ENCODE measurements at places on chromosomes 12 and 14.

- no peak for DNase-seq
Observed at GRCh38 chr12:83161456-83161855, 474.8 kb downstream of the TMTC2 start.

DNA sequence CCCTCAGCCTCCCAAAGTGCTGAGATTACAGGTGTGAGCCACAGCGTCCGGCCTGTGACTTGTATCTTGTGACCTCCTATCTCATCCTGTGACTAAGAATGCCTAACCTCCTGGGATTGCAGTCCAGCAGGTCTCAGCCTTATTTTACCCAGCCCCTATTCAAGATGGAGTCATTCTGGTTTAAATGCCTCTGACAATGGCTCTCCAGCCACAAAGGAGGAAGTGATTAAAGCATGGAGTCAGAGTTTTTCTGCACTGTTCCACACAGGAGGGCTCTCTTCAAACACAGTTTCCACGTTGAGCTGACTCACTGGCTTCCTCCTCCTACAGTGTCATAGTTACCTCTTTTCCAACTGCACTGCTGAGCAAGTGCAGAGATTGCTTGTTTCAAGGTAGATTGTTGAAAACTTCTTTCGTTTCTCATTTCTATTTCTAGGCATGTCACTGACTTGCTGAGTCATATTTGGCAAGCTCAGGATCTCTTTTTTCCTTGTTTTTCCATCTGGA is 383.8 kb downstream of the PCNX1 start:
- no peak for DNase-seq

GRCh38 chr12:104473374-104473983 is 16.7 kb downstream of the CHST11 start:
- DNase-seq = no peak

GRCh38 chr14:73712540-73713180 is 1.5 kb downstream of the PNMA1 start:
- no peak for DNase-seq

DNA sequence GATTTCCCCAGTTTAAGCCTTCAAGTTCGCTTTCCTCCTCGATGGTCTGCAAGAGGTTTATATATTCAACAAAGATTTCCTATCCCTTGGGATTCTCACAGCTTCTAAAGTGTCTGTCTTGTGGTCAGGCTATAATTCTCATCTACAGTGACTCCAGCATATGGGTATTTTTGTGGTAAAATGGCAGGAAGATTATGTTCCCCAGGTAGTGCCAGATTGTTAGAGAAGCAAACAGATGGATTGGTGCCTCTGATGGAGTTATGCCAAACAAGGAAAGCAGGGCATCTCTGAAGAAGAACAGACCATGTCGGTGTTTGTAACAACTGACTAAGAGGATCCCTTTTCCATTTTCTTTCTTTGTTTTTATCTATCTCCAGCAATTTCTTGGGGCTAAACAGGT is 5.5 kb upstream of the CCDC175 start:
- no peak for DNase-seq

- no peak for DNase-seq
Observed at GRCh38 chr12:122963941-122964265, 2.4 kb downstream of the ABCB9 start.

DNA sequence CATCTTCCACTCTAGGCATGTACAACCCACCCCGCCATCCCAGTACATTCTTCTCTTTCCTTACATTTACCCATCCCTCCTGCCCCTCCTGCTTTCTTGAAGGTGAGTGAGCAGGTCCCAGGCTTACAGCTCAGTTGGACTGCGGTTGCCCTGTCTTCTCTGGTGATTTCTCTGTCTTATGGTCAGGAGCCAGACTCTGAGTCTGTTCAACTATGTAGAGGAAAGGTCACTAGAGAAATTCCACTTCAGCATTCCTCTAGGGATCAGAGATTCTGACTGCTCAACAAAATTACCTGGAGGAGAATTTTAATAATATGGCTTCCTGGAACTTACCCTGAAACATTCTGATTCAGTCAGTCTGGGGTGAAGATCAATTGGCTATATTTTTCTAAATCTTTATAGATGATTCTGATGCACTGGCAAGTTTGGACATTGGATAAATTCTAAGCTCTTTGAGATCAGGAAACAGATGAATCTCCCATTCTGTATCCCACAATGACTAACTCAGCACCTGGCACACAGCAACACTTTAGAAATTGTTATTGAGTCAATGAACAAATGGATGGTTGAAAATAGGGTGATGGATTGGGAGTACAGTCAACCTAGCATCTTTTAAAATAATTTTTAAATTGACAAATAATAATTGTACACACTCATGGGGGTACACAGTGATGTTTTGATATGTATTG is 128.6 kb upstream of the HIF1A start:
- no peak for DNase-seq

- DNase-seq = no peak
Observed at GRCh38 chr14:95264271-95264973, 55.3 kb downstream of the CLMN start.

DNA sequence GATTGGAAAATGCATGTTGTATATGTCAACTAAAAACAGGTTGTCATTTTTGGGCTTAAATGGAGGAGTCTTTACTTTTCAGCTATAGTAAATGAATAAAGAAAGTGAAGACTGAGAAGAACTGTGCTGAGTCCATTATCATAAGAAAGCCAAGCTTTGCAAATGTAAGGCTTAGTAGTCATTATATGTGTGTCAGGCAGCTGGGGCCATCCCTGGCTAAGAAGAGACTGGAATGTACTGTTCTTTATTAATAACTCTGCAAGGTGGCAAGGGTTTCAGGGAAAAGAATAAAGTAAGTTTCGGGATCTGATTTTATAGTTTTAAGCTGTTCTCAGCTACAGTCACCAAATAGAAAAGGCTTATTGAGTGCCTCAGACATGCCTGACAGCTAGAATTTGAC is 48.7 kb downstream of the SRGAP1 start:
- no peak for DNase-seq

- DNase-seq = no peak
Observed at GRCh38 chr12:42407306-42407705, 81.3 kb downstream of the PPHLN1 start.

DNA sequence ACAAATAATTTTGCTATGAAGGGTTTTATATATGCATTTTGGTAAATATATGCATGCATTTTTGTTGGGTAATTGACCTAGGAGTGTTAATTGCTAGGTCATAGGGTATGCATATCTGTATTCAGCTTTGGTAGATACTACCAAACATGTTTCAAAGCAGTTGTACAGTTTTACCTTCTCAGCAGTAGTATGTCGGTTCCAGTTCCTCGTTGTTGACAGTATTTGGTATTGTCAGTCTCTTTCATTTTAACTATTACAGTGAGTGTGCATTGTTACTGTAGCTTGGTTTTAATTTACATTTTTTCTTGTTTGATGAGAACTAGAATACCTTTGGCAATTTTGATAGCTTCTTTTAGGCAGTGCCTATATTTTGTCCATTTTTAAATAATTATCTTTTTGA is 98.9 kb downstream of the ARID2 start:
- DNase-seq = no peak

GRCh38 chr14:52776816-52777215 is 14.6 kb downstream of the GNPNAT1 start:
- DNase-seq = no peak

- peak; percentile 73 for DNase-seq
Observed at GRCh38 chr12:54251667-54252284, 28.1 kb downstream of the CBX5 start.

DNA sequence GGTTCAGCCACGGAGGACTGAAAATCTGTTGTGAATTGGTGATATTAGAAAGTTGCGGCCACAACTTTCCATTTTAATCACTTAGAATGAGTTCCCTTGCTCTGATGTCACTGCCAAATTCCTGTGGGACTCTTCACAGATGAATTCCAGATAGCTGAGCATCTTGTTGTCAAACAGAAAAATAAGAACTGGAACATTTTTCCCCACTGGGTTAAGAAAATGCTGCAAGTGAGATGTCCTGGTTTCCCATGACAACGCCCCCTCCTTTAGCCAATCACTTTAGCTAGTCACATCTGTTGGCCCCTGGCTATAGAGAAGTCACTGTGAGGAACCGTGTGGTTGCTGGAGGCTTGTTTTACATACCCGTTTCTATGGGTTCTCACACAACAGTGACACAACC is 135.9 kb downstream of the KTN1 start:
- no peak for DNase-seq

DNA sequence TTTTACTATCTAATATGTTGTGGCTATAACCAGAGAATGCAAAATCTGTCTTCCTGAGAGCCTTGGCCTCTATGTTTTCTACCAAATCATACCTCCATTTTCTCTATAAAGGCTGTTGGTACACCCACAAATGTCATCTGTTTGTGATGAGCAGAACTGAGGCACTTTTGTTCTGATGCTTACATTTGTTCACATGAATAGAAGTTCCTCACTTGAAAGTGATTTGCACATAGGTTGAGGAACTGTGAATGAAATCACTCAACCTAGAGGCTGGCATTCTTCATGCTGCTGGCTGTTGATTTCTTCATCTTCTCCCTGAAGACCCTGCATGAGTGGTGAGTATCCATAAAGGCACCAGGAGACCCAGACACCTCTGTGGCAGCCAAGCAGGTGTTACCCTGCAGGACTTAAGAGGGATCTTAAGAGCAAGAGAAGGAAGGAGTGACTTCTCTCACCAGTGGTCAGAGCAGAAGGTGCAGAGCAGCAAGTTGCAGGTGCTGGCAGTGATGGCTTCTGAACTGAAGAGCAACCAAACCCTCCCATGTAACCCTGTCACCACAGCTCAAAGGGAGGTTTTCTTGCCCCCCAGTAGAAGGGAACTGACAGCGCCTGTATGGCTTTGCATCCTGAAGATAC is 110.3 kb downstream of the HMGA2 start:
- no peak for DNase-seq

GRCh38 chr12:99284161-99284560 is 363.4 kb upstream of the GARIN6 start:
- DNase-seq = no peak

- no peak for DNase-seq
Observed at GRCh38 chr14:30016002-30016401, 88.4 kb upstream of the PRKD1 start.

GRCh38 chr14:37114002-37114401 is 58.4 kb downstream of the SLC25A21 start:
- no peak for DNase-seq

GRCh38 chr14:98345161-98345560 is 926.8 kb downstream of the BCL11B start:
- DNase-seq = no peak

DNA sequence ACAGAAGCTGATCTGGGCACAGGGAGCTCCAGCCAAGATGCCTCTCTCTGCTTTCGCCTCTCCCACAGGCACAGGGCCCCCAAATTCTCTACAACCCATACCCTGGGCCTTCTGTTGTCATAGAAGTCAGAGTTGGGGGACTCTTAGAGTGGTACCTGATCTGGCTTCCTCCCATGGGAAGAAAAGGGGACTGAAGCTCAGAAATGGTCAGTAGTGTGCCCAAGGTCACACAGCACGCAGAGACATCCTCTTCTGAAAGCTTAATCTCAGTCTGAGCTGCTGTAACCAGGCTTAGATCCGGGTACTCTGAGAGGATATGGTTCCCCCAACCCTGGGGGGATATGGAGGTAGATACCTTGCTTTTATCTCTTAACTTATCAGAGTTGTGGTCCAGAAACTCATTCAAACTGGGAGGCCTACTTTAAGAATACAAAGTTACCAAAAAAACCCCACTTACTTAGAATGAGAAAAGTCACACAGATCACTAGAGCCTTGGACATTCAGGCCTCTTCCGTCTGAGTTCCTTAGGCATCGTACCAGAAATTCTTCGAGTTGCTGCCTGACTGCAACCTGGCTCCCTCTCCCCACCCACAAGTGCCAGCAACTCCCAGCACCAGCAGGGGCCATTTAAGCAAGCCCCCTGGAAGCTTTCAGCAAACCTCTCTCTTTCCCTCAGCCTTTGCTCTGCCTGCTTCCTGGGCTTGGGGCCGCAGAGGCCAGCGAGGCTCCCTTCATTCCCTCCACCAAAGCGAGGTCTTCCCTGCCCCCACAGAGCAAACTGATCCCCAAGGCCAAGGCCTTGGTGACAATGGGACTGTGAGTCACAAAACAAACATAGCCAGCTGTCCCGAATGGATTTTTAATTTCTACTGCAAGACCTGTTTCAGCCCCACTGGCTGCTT is 13.9 kb downstream of the KRT7 start:
- no peak for DNase-seq

DNA sequence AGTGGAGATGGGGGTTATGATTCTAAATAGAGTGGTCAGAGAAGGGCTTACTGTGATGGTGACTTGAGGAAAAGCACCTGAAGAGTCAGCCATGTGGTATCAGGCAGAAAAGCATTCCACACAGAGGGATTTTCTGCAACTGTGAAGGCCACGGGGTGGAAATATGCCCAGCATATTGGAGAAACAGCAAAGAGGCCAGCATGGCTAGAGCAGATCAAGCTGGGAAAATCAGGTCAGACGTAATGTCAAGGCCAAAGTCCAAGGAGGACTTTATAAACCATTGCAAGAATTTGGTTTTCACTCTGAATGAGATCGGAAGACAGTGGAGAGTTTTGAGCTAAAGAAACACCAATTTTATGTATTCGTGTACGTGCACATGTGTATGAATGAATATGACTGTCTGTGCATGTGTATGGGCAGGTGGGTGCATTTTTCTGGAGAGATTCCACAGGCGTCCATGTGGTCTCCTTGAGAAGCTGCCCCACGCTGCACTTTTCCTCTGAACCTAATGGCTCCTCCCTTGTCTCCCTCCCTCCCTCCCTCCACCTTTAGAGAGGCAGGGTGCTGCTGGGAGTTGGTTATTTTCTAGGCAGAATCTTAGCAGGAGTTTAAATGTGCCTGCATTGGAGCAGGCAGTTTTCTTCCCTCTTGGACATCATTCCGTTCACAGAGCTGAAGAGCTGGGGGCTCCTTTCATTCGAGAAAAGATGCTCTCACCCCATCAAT is 97.4 kb upstream of the PPP4R3A start:
- no peak for DNase-seq

GRCh38 chr12:113361574-113362370 is 3.4 kb downstream of the PLBD2 start:
- no peak for DNase-seq

DNA sequence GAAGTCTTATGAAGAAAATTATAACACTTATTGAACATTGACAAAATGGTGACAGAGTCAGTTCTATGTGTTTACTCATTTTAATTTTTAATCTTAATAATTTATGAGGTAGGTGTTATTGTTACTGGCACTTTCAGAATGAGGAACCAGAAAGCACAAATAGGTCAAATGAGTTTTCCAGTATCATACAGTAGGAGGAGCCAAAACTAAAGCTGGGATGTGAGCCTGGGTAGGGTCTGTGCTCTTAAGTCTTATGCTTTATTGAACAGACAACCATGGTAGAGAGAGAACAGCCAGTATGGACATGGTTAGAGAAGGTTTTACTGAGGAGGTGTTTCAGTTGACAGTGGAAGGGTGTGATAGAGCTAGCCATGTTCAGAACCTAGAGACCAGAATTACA is 775.7 kb downstream of the TMTC2 start:
- no peak for DNase-seq
